Hematopoietic multipotent progenitor cell treated with erythropoietin and hydrocortisone succinate and interleukin-3 and kit ligand, for 17 days (in vitro differentiated cells): ENCODE measurements at places on chromosomes 16 and 17.

GRCh38 chr16:70729292-70729691 lies 43.4 kb upstream of the MTSS2 start:
- DNase-seq: no peak

- DNase-seq: no peak
These were observed 8.9 kb downstream of the BAIAP2 start for GRCh38 chr17:81043725-81044427.

GRCh38 chr16:72532906-72533410 lies 361.0 kb upstream of the PMFBP1 start:
- no peak for DNase-seq

GRCh38 chr16:12348733-12349704 lies 372.5 kb downstream of the SNX29 start:
- DNase-seq: no peak

- DNase-seq: no peak
These were observed 17.4 kb downstream of the MFSD6L start for GRCh38 chr17:8781776-8782175.

DNA sequence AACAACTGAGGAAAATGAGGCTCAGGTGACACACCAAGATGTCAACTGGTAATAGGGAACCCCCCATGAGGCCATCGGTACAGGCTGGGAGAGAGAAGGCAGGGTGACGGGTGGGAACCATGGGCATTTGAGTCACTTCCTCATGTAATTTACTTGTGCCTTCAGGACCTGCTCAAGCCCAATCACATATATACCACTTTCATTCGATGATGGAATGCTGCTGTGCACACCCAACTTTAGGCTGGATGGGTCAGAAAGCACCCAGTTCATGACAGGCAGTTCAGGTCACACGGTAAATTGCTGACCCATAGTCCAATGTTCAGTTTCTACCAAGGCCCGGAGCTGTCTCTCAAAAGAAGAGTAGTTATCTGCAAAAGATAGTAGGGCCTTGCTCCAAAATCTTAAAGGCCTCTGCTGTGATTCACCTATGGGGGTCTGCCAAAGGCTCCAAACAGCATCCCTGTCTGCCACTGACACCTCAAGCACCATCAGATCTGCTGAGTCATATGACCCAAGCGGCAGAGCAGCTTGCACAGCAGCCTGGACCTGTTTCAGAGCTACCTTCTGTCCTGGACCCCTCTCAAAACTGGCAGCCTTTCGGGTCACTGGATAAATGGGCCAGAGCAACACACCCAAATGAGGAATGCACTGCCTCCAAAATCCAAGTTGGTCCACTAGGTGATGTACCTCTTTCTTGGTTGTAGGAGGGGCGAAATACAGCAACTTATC lies 24.7 kb downstream of the ZZEF1 start:
- DNase-seq: no peak

- no peak for DNase-seq
These were observed 11.0 kb downstream of the EFTUD2 start for GRCh38 chr17:44887971-44888954.

DNA sequence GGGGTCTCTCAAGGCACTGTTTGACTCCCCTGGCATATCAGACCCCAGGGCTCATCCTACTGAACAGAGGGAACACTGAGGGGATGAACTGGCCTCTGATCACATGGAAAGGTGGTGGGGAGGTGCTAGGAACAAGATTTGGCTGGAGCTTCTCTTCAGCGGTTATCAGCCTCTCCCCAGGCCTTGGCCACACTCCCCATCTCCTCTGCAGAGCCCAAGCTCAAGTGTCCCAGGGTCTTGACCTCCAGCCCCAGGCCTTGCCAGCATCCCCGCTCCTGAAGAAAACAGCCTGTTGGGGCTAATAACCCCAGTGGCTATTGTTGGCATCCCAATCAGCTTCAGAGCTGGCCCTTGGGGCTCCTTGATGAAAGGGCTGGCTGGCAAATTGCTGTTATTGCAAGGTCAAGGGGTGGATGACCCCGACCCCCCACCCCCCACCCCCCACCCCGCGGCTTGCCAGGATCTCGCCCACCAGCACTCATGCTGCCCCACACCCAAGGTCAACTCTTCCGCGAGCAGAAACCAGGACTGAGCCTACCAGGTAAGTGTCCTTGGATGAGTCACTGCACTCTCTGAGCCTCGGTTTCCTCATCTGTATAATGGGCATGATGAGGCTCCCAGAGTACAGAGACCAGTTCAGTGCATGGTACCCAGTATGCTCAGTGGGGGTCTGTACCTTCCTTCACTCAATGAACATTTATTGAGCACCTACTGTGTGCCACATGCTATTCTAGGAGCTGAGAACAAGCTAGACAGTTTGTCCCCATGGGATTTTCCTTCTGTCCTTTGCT lies 18.8 kb upstream of the FAM83G start:
- no peak for DNase-seq

DNA sequence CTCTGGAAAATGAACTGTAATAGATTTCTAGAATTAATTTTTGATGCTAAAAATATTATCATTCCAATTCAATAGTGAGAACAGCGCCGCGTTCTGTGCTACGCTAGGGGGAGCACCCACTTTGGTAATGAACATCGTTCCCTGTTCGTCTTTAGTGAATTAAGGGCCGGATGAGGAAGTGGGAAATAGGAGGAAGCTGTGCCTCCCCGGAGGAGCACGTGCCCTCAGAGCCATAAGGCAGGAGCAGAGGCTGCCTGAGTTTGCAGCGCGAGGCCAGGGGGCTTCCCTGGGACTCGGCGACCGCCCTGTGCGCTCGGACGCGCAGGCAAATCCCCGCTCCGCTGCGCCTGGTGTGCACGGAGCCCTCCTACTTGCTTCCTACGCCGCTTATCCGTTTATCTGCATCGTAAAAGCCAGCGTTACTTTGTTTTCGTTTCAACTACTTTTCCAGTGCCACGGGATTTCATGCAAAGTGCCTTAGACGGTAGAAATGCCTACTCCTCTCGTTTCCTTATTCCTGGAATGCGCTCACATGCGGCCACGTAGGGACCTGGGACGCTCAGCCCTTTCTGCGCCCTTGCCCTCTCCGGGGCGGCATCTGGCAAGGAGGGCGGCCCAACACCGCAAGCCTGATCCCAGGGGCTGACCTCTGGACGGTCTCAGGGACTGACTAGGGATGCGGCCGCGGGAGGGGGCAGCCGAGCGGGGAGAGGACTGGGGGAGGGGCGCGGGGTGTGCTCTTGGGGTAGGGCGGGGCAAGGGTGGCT lies 76.4 kb downstream of the KCNJ12 start:
- DNase-seq: peak; percentile 29

- DNase-seq: no peak
These were observed 165.4 kb downstream of the SEC14L1 start for GRCh38 chr17:77306048-77306789.

DNA sequence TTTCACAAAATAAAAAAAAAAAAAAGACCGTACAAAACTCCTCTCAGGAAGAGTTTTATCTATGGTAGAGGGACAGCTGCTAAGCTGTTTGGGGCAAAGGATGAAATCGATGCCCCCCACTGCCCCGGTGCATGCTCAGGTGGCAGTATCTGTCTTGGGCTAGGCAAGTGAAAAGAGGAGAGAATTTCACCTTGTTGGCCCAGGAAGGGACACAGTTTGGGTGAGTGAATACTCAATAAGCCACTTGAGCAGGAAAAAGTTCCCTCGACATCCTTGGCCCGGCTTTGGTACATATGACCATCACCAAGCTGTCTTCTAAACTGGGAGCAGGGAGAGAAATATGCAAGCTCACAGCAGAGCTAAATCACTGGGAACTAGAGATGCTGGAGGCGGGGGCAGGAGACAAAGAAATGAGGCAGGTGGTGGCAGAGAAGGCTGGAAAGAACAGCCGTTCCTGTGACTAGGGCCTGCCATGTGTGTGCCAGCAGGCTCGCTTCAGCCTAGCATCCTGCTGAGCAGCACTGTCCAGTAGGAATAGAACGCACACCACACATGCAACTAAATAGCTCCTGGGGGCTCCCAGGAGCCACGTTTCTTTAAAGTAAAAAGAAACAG lies 8.2 kb upstream of the EIF1 start:
- no peak for DNase-seq

DNA sequence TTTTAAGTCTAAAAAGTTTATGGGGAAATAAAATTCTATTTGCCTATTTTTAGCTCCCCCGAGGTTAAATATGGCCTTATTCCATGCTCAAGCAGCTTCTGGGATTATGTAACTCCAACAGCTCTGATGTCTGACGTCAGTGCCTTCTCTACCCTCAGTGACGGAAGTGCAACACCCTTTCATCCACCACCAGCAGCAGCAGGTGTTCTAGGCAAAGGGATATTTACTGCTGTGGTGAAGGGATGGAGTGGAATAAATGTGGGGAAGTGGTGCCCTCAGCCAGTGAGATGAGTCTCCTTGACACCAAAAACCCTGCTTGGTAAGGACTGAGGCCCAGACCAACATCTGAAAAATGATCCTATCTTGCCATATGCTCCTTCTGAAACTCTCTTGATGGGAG lies 247.4 kb downstream of the SHISA9 start:
- DNase-seq: no peak

DNA sequence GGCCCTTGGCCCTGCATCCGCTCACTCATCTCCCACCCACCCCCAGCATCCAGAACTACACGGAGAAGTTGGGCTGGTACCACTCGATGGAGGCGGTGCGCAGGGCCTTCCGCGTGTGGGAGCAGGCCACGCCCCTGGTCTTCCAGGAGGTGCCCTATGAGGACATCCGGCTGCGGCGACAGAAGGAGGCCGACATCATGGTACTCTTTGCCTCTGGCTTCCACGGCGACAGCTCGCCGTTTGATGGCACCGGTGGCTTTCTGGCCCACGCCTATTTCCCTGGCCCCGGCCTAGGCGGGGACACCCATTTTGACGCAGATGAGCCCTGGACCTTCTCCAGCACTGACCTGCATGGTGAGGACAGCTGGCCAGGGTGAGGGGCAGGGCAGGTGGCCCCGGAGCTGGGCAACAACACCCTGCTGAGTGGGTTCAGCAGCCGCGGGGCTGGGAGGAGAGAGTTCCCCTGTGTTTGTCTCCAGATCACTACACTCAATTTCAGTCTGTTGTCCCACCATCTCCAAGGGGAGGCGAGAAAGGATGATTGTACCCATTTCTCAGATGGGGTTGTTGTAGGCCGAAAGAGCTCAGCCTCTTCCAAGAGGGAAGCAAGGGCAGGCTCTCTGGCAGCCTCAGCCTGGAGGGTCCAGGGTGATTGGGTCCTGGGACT lies 14.4 kb downstream of the MMP15 start:
- DNase-seq: no peak

DNA sequence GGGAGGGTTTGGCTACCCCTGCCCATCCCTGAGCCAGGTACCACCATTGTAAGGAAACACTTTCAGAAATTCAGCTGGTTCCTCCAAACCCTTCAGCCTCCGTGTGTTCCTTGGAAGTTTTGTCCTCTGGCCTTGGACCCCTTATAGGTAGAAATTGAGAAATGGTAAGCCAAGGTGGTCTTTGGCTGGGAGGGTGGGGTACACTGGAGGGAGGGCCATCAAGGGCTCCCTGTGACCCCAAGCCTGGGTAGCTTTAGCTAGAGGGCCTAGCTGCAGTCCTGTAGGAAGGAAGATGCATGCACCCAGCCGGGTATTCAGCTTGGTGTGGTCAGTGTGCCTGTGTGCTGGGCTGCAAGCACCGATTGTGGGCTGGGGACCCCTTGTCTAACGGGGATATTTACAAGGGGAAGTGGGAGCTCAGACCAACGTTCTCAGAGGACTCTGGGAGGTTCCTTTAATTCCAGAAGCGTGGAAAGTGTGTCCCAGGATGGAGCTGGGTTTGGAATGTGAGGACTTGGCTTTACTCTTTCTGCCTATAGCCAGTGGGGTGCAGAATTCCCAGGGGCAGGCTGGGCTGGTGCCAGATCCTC lies 6.8 kb downstream of the NAT9 start:
- DNase-seq: no peak
